ENCODE measurements at places on chromosomes 16 and 17.

DNA sequence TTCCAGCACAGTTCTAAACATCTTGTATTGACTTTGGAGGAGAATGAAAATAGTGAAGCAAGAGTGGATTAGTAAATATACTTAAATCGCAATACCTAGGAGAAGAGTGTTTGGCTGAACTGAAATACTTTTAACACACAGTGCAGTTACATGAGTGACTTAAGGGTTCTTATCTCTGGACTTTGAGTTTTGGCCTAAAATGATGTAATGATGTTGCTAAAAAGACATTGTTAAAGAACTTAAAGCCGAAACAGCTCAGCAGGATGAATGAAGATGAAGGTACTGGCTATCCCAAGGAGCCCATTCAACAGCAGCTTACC lies 28.1 kb downstream of the PMP22 start:
- no peak for DNase-seq

- no peak for DNase-seq
Observed at GRCh38 chr16:81716478-81717225, 62.4 kb upstream of the PLCG2 start.

GRCh38 chr16:86664522-86665318 lies 86.4 kb downstream of the FOXL1 start:
- DNase-seq, result no peak

- no peak for DNase-seq
Observed at GRCh38 chr16:30603945-30604315, 6.3 kb downstream of the ZNF689 start.

GRCh38 chr17:66625311-66625767 lies 209.6 kb upstream of the CACNG5 start:
- no peak for DNase-seq

DNA sequence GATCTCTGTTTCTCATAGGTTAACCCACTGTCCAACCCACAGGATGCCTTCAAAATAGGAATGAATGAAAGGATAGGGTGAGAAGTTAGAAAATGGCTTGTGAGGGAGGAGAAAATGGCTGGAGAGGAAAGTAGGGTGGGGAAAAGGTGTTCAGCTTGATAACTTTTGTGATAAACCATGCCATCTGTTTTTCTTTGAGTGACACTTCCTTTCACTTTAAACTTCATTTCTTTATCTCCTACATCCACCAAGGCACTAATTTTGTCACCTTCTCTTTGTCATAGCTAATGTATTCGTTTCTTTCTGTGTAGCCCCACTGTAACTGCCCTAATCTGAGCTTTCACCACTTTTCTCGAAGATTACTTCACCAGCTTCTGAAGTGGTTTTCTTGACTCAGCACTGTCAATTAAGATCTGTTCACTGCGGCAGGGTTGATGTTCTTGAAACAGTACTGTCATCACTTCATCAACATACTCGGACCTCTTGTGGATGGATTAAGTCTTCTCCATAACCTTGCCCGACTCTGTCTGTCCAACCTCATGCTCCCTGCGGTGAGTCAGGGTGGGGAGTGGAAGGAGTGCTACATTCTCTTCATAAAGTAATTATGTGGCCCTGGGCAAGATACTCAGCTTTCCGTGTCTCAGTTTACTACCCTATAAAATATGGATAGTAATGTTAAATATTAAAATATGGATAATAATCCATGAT lies 5.5 kb upstream of the KRT10 start:
- DNase-seq, result no peak

- DNase-seq, result no peak
Observed at GRCh38 chr16:11747949-11748403, 5.3 kb upstream of the TXNDC11 start.

- no peak for DNase-seq
Observed at GRCh38 chr17:42270596-42270995, 5.6 kb downstream of the STAT5B start.

- DNase-seq, result no peak
Observed at GRCh38 chr16:65932350-65933072, 434.0 kb upstream of the CDH5 start.

DNA sequence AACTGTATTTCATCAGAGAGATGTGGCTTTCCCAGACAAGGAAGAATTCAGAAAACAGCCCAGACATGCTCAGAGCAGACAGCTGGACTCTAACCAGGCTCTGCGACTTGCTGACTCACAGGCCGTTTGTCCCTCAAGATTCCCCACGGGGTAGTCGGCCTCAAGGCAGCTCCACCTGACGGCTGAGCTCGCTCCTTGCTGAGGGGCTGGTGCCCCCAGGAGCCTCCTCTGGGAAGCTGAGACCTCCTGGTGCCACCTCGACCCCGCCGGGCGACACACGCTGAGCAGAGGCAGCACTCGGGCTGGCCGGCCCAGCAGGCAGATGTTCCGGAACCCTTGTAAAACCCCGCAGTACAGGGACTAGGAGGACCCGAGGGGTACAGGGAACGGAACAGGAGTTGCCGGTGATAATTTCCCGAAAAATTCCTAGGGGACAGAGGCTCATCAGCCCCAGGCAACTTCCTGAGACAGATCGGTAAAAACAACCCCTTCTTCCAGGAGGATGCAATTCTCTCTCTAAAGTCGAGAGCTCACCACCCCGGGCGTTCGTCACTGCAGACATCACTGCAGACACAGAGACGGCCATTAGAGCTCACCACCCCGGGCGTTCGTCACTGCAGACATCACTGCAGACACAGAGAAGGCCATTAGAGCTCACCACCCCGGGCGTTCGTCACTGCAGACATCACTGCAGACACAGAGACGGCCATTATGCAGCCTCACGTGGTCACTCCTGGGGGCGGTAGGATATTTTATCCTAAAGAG lies 19.9 kb downstream of the RPH3AL start:
- peak; percentile 74 for DNase-seq

DNA sequence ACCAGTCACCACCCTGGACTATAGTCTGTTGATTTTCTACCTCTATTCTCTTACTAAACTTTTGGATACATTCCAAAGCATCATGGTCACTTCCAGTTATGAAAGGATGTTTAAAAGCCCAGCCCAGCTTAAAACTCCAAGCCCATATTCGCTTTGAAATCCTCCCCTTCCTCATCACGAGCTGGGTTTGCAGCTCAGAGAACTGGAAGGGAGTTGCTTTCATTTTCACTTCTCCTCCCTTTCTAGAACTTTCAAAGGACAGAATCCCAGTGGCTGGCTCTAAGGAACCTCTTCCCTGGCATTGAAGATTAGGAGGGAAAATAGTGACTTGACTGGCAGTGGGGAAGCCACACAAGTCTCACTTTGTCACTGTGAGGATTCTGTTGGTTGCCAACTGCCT lies 100.1 kb upstream of the DYNLRB2 start:
- no peak for DNase-seq

GRCh38 chr17:6480303-6480675 lies 36.0 kb downstream of the PIMREG start:
- DNase-seq, result no peak

DNA sequence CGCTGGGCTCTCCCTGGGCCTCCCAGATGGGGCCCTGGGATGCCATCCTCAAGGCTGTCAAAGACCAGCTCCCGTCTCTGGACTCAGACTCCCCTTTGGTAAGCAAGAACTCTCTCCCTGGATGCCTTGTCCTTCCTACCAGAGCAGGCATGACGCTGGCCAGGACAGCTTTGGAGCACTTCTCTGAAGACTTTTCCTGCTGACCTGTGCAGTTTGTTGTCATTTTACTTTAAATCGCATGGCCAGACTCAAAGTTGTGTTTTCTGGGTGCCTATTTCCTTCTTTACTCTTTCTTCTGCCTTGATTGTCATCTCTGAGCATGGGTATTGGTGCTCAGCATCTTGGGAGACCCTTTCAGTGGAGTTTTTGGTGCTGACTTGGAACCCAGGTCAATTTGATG lies 2.2 kb downstream of the DNAAF8 start:
- DNase-seq, result no peak

DNA sequence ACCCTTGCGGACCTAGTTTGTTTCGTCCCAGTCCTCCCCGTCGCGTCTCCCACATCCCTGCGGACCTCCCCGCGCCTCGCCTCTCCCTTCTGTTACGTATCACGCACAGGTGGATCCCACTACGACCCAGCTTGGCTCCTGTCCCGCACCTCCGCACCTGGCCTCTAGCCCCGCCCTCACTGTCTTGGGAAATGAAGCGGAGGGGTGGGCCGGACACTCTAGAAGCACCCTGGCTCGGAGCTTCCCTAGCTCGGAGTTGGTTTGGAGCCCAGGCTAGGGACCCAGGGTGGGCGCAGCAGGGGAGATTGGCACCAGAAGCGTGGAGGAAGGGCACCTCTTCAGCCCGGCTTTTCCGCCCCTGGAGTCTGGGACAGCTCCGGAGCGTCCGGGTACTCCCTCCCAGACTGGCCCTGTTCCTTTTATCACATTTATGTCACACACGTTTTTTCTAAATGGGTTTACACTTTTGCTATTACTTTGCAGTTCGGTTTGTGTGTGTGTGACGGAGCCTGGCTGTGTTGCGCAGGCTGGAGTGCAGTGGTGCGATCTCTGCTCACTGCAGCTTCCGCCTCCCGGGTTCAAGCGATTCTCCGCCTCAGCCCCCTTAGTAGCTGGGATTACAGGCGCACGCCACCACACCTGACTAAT lies 1.4 kb upstream of the CEMP1 start:
- DNase-seq, result peak; percentile 85

DNA sequence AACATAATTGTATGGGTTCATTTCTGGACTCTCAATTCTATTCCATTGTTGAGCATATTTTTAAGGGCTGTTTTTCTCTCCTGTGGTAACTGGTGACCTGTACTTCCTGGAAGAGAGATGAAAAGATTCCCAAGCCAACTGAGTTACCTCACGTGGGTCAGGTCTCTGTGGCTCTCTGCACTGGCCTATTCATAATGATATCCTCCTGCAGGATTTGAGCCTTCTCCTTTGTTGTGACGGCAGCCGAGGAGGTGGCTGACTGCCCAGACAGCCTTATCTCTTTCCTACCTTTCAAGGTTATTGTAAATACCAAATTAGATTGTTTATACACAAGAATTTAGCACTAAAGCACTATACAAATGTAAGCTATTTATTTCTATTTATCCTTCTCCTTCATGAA lies 2.7 kb upstream of the ACE start:
- DNase-seq, result no peak

DNA sequence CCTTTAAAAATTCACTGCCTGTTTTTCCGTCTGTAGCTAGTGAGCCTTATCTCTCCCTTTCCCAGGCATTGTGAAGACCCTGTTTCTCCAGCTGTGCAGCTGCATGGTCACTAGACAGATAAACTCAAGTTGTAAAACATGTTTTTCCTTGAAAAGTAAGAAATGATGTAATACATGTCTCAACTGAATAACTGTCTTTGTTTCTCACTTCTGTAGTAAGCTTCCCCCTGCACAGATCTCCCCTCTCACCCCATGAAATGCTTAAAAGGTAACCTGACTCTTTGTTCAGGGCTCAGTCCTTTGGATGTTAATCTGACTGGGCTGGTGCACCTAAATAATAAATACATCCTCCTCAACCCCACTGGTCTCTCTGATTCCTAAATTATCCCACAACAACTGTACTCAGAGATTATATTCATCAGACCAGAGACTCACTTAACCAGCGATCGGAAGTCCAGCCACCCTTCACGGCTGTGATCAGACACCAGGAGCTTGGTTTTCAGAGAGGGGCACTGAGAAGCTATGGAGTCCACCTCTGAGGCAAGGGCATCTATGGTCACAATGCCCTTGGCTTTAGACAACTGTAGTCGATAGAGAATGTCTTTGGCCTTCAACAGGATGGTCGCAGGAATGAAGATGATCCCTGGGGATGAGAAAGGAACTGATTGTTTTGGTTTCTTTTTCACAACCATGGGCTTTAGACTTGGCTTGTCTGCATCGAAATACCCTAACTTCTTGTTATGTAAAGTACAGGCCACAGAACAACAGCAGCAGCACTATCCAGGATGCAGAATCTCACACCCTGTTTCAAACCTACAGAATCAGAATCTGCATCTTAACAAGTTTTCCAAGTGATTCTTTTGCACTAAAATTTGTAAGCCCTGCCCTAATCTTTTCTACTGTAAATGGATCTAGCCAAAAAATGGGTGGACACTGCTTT lies 15.4 kb downstream of the ACSM1 start:
- no peak for DNase-seq

DNA sequence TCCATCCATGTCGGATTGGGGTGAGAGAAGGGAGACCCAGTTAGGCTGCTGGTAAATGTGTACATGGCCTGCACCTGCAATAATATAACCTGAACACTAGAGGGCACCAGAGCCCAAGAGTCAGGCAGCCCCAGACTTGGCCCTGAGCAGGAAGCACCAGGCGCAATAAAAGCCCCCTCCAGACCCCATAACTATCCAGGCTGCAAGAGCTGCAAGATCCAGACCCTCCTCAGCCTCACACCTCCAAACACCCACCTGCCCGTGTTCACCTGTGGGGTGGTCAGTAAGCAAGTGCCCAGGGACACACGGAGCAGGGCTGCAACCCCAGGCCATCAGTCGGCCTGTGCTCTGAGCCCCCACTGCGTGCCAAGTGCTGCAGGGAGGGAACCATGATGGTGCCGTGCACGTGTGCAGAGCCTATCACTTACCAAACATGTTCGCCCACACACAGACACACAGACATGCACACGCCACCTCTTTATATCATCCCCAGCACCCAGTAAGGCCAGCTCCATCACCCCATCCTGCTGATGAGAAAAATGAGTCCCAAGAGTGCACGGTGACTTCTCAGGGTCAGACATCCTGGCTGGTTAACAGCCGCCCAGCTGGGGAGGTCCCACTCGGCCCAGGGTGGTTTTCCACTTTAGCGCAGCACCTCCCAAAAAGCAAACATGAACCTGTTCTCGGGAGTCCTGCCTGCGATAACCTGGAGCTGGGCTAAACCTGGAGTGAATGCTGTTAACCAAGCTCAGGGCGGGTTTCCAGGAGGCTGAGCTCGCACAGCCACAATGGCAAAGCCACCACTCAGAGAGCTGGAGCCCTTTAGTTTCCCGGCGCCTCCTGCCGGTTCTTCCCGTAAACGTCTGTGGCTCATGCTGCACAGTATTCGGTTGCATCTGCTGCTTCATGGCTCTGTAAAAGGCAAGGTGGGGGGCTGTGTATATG lies 439.8 kb downstream of the SOX9 start:
- peak; percentile 63 for DNase-seq

- no peak for DNase-seq
Observed at GRCh38 chr17:65743308-65743655, 181.8 kb upstream of the AXIN2 start.

GRCh38 chr17:77754956-77755355 lies 203.5 kb upstream of the TNRC6C start:
- DNase-seq, result no peak

- no peak for DNase-seq
Observed at GRCh38 chr17:71444078-71444477, 676.7 kb upstream of the SOX9 start.

All from aorta (tissue), 5 donors.